ENCODE measurements at places on chromosomes 7 and 10.
A peak's percentile ranks its signal among the peaks of the same experiment; 100 is the strongest.

DNA sequence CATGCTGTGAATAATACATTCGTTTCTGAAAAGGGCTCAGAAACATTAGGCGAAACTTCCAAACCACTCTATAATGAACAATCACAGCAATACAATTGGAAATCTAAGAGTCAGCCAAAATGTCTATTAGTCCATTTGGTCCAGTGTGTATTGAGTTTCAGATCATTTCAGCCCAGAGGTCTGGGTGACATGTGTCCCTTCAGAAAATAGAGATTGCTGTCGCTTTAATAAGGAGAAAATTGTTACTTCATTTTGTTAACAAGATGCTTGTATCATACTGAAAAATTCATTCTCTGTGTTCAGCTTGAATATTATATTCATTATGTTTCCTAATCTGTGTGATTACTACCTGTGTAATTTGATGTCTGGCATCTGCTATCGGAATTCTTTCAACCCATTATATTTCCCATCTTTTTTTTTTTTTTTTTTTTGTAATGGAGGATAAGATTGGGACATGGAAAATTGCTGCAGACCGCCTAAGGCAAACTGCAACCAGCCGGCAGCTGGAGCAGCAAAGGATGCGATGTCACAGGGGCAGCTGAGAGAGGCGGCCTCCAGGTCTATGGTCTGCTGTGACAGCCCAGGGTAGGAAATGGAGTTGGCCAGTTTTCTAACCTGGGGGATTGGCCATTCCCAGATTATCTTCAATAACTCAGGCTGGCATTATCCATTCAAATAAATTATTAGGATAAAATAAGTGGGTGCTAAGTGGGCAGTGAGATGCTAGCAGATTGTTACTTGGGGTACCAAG, 170.9 kb upstream of the NPVF start:
- no peak for DNase-seq

DNA sequence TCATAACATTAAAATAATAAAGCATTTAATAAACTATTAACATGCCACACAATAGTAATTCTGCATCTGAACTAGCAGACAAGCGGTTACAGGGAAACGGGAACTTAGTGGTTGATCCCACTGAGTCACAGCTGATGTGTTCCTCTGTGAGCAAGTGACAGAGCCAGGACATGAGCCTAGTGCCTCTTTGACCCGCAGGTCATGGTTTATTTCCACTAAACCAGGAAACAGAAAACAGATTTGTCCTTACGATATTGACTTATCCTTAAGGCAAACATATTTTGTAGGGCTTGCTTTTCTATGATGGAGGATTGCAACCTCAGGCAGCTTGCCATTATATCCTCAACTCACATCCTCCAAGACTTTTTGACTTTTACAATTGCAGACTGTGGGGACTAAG, 987.3 kb downstream of the CCSER2 start:
- DNase-seq, result no peak

GRCh38 chr10:37263304-37263703, 137.9 kb downstream of the ANKRD30A start:
- DNase-seq, result no peak

DNA sequence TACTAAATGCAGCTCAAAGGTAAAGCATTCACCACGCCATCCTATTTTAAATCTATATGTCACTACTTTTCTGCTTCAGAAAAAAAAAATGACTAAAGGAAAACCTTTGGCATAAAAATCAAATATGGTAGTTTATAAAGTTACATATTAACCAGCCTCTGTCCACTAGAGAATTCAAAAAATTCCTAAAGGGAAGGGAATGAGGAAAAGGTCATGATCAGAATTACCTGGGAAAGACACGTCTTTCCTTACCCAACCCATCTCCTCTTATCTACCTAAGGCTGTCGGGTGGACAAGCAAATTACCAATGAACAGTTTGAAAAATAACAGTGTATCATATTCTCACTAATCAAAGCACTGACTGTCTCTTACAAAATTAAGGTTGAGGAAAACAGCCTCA, 100.7 kb upstream of the TMEM106B start:
- DNase-seq, result no peak

GRCh38 chr7:104946338-104946737, 67.7 kb upstream of the KMT2E start:
- no peak for DNase-seq

GRCh38 chr7:84735011-84735410, 451.8 kb downstream of the SEMA3D start:
- DNase-seq, result no peak

DNA sequence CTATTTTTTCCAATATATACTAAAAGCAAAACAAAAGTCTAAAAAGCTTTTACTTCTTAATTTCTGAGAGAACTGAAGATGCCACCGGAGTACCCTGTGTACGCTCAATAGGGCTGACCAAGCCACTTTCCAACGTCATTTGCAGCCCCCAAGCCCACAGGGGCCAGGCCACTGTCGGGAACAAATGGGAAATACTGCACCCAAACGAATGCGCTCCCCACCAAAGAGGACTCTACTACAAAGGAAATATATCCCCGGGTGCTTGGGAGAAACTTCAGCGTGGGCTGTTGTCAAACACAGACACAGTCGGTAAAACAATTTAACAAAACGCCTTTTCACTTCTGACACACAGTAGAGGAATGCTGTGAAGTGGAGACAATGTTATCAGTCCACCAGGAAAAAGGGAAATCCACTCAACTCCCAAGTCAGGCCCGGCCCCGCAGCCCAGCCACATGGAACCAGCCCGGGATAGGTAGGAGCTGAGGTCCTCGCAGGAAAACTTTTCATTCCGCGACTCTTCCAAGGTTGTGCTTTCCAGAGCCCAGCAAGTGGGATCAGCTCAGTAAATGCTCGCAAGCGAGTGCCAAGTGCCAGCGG, 1.4 kb downstream of the PARD3 start:
- DNase-seq, result peak; percentile 14

DNA sequence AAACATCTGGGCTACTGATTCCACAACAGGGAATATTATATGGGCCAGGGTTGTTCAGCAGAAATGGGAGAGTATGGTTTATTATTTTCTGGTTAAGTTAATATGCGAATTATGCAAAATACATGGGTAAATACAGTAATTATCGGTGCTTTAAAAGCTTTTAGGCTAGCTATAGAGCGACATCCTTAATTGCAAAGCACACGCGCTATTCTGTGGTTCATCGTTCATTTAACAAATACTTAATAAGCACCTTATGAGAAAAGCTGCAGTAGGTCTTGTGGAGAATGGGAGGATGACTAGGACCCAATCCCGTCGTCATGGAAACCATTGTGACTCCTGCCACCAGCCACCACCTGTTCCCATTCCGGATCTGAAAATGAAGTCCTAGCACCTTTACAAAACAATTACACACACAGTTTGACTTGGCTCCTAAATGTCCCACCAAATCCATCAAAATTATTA, 623 bp upstream of the CEP41 start:
- DNase-seq, result no peak

GRCh38 chr7:3430588-3430987, 129.5 kb downstream of the SDK1 start:
- DNase-seq, result no peak
